NCI-H524 (cell line): ENCODE measurements at places on chromosomes 7 and 10.
A peak's percentile ranks its signal among the peaks of the same experiment; 100 is the strongest.

GRCh38 chr7:155224116-155224811, 73.4 kb upstream of the INSIG1 start:
- DNase-seq: no peak

- no peak for DNase-seq
Measured at GRCh38 chr7:136020556-136020955, 43.4 kb upstream of the MTPN start.

GRCh38 chr10:128422190-128422589, 296.0 kb upstream of the MKI67 start:
- peak; percentile 6 for DNase-seq

DNA sequence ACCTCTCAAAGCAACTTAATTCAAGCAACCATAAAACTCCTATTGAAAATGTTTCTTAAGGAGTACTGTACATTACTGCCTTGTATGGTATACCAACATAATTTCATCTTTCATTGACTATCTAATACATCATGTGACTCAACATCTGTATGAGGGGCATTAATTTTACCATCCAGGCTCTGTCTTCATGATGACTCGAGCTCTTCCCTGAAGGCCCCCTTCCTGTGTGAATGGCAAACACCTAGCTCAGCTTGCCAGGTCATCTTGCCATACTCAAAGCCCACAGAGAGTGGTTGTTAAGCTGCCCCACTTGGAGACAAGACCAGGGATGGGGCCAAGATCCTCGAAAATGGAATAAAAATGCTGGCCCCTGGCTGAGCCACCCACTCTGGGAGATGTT, 82.4 kb downstream of the SGMS1 start:
- no peak for DNase-seq

DNA sequence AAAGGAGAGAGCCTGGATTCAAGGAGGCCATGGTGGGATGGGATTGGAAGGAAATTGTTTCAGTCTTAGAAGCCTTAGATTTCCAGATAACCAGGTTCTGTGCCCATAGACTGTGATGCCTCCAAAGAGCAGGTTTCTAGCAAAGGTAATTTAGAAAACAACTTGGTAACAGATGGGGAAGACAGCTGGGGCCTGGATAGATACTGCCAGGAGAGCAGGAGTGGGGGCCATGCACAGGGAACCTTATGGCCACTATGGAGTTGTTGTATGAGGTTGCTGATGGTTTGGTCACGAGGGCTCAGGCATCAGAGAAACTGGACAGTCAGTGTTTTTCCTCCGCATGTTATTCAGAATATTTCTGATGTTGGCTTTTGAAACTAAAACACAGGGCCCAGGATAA, 901.9 kb downstream of the LRMDA start:
- DNase-seq: peak; percentile 85

- DNase-seq: no peak
Measured at GRCh38 chr10:58435297-58435985, 50.2 kb downstream of the TFAM start.

GRCh38 chr10:110176141-110177030, 31.0 kb upstream of the MXI1 start:
- no peak for DNase-seq

- no peak for DNase-seq
Measured at GRCh38 chr10:15744217-15744865, 24.6 kb upstream of the ITGA8 start.

DNA sequence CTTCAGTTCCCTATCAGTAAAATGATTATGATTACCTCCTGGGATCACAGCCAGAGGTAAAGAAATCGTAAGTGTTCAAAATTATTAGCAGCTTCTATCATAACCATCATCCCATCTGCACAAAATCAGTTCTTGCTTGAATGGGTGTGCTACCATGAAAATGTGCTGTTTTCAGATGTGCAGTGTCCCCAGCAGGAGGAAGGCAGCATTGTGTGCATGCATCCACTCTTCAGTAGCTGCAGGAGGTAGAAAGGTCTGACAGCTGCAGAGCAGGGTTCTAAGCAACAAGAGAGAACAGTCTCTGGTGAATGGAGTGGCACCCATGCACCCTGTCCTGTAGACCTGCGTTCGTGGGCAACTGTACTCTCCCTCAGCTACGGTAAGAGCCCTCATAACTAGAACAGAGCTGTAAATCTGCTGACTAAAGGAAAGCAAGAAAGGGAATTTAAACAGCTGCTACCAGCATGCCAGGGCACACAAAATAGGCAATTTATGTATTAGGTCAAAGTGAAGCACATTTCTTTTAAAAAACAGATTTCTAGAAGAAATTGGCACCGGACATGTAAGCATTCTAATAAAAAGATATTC, 21.2 kb downstream of the VSTM2A start:
- DNase-seq: no peak

DNA sequence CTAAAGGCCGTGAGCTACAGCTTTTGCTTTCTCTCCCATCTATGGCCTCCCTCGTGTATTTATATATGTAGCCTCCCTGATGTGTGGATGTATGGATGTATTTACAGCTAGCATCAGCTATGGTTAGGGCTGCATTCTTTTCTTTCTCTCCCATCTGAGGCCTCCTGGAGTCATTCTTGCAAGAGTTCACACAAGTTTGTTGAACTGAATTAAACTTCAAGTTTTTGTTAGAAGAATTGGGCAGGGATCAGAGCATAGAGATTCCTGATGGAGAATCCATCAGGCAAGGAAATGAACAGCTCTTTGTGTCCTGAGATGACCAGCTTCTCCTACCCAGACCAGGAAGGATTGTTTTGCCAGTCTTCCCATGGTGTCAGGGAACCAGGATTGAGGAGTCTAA, 60.3 kb downstream of the AHCYL2 start:
- no peak for DNase-seq

GRCh38 chr10:109996225-109996624, 11.6 kb upstream of the ADD3 start:
- no peak for DNase-seq

GRCh38 chr10:27494116-27494805, 9.8 kb upstream of the RAB18 start:
- no peak for DNase-seq

GRCh38 chr7:157438121-157439025, 101.6 kb downstream of the DNAJB6 start:
- DNase-seq: no peak

DNA sequence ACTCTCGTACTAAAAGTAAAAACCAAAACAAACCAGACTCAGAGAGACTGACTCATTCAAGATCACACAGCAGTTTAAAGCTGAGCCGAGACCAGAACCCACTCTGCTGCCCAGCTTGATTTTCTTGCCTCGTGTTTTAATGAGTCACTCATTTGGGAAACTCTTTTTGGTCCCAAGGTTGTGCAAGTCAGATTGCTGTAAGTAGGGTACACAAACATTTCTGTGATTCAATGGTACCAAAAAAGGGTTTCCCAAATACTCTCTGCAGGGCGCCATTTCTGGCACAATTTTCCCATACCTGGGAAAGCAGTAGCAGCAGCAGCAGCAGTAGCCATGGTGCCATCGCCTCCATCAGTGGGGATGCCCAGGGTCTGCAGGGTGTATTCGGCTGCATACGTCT, 69.9 kb downstream of the ASAH2B start:
- no peak for DNase-seq

- no peak for DNase-seq
Measured at GRCh38 chr10:5738427-5738826, 53.8 kb downstream of the TASOR2 start.

DNA sequence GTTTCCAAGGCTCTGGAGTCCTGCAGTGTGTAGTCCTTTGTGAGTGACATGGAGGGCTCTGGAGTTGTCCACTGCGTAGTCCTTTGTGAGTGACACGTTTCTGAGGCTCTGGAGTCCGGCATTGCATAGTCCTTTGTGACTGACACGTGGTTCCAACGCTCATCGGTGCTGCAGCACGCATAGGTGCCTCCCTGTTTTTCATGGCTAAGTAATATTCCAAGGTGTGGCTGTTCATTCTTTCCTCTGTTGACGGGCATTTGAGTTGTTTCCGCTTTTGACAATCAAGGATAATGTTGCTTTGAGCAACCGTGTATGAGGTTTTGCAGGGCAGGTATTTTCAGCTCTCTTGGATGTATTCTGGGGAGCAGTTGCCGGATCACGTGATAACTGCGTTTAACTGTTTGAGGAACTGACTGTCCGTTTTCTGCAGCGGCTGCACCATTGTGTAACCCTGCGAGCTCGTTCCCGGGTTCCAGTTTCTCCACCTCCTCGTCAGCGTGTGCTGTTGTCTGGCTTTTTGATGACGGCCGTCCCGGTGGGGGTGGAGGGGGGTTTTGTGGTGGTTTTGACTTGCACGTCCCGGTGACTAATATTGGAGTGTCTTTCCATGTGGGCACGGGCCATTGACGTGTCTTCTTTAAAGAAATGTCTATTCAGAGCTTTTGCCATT, 21.1 kb downstream of the FAM20C start:
- no peak for DNase-seq

- DNase-seq: no peak
Measured at GRCh38 chr10:33245343-33245742, 89.1 kb downstream of the NRP1 start.

DNA sequence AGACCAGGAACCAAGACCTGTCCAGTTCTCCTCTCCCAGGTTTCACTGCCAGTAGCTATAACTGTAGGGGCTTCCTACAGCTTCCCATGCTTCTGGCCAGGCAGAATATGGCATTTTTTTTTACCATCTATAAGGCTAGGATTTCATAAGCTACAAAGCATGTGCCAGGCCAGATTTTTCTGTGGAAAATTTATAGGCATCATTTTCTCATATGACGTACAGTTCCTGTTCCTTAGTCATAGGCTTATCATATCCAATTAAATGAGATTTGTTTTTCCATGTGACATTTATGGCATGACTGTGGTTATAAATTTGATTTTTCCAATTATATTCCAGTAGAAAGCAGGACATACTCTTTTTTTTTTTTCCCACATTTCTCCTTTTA, 208.6 kb upstream of the NPY start:
- DNase-seq: no peak

GRCh38 chr10:116331815-116332214, 7.6 kb downstream of the CCDC172 start:
- DNase-seq: no peak

- DNase-seq: peak; percentile 25
Measured at GRCh38 chr10:78712147-78712546, 356.6 kb upstream of the ZMIZ1 start.

DNA sequence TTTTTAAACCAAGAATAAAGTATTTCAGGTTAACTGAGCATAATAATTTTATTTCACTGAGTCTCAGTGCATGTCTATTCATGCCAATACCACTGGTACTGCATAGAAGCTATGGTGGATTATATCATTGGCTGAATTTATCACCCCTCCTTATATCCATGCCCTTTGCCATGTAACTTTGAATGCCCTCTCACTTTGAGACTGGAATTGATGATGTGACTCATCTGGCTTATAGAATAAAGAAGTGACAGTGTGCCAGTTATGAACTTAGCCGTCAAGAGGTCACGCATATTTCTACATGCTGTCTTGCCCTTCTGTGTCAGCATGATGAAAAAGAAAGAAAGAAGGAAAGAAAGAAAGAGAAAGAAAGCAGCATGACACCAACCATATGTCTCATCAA, 20.7 kb upstream of the ABLIM1 start:
- DNase-seq: no peak

GRCh38 chr7:87831097-87831496, 45.1 kb downstream of the SLC25A40 start:
- no peak for DNase-seq
